ENCODE measurements at places on chromosomes 1 and 21.

- no peak for DNase-seq
Observed at GRCh38 chr1:200558866-200559459, 61.6 kb downstream of the KIF14 start.

- DNase-seq, result no peak
Observed at GRCh38 chr1:198948895-198949659, 310.2 kb downstream of the PTPRC start.

DNA sequence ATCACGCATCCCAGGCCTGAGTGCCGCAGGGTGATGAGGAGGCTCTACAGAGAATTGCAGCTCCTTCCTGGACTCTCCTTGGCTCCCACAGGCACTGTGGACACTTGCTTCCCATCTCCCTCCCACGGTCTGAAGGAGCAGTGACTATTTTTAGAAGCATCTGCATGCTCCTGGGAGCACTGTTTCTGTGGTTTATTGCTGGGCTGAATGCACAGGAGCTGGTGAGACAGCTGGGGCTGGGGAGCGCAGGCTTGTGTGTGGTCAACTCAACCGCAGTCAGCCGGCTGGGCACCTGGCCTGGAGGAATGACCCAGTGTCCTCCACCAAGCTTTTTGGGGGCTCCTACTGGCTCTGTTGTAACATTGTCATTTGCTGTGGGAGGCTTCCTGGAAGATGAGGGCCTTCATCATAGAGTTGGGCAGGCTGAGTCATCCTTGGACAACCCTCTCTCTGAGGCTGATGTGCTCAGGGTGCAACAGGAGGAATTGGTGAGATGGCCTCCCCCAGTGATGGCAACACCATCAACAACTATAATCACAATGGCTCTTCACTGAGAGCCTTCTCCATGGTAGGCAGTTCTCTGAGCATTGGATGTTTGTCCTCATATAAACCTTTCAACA lies 1.7 kb downstream of the NFASC start:
- DNase-seq, result no peak

DNA sequence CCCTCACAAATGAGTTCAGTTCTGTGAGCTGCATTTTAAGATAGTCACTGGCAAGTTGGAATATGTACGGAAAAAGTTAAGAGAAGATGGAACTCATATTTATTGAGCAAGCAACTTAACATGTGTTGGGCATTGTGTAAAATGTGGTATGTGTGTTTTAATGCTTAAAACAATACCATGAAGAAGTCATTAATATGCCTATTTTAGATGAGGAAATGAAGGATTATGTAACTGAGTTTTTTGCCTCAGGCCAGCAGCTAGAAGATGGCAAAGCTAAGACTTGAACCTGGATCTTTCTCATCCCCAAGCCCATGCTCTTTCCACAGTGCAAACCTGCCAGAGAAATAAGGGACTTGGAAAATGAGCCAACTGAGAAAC lies 48.9 kb downstream of the SPATA46 start:
- DNase-seq, result no peak

GRCh38 chr1:11198851-11199594 lies 9.9 kb downstream of the ANGPTL7 start:
- no peak for DNase-seq

DNA sequence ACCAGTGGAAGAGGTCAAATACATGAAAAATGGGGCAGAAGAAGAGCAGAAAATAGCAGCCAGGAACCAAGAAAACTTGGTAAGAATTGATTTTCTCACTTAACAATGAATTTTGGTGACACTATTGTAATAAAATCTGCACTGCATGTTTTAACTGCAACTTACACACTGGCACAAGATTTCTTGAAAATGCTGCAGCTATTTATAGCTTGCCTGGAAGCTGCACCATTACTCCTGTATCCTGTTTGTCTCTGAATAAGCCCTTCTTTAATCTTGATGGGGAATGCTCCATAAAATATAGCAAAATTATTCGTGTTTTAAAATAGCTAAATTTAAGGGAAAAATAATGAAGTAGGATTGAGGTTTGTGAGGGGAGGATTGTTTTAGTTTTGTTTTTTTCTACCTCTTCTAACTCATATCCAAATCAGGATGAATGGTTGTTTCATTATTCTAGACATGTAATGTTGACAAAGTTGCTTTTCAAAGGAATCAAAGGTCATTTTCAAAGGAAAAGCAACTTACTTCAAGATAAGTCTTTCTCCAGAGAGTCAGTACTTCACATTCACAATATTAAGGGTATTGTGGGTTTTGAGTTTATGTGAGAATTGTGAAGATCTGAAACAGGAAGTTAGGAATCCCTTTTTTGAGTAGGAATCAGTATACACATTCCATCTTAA lies 120.9 kb downstream of the C1orf21 start:
- no peak for DNase-seq

DNA sequence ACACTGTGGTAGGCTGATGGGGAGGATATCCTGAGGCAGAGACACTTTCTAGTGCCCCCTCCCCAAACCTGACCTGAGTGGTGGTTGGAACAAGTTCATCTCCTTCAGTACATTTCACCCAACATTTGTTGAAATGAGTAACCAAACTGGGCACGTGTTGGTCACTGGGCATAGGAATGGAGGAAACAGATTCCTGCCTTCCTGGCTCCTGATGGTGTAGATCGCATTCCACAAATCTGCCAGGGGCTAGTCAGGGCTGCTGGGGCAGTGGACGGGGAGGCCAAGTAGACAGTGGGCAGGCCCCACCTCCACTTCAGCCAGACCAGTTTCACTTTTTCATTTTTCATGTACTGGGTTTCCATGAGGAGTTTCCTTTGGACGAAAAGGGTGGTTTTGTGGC lies 16.5 kb upstream of the ALX3 start:
- no peak for DNase-seq

- peak; percentile 95 for DNase-seq
Observed at GRCh38 chr1:7953850-7954609, 7.5 kb upstream of the PARK7 start.

GRCh38 chr1:220818421-220819173 lies 31.9 kb downstream of the MTARC1 start:
- no peak for DNase-seq

DNA sequence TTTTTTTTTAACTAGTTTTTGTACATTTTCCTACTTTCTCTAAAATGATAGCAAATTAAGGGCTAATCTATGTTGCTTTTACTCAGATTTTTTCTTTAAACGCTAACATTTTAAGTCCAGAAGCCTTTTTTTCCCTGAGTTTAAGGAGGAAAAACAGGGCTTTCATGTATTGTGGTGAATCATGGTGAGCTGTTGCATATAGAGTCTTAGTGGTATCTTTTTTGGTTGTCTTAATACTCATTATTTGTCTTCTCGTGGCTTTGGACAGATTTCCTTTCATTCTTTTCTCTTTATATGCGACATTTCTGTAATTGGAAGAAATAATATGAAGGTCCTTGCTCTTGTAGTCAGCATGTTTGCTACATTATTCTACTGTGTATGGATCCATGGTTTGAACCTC lies 1015.6 kb downstream of the PLA2G4A start:
- no peak for DNase-seq

GRCh38 chr1:235703506-235703905 lies 53.9 kb upstream of the GNG4 start:
- no peak for DNase-seq

DNA sequence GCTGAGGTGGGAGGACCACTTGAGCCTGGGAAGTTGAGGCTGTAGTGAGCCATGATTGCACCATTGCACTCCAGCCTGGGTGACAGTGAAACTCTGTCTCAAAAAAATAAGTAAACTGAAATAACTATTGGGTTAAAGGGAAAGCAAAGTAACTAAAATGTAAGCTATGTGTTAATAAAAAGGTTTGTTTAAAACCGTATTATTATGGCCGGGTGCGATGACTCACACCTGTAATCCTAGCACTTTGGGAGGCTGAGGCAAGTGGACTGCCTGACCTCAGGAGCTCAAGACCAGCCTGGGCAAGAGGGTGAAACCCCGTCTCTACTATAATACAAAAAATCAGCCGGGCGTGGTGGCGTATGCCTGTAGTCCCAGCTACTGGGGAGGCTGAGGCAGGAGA lies 27.0 kb downstream of the NVL start:
- no peak for DNase-seq

DNA sequence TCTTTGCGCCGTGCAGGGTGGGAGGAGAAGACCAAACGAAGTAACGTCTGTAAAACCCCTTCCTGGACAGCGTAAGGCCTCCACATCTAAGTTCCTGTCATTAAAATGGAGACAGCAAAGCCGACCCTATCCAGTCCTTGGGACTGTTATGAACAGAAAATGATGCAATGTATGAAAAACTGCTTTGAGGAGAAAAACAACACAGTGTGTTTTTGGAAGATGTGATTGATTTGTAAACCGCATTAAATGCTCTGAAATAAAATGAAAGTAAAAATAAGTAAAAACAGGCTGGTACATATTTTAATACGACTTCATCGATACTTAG lies 827 bp upstream of the URB1 start:
- no peak for DNase-seq

- no peak for DNase-seq
Observed at GRCh38 chr1:70667494-70668170, 256.6 kb downstream of the CTH start.

GRCh38 chr1:30043256-30043655 lies 680.1 kb downstream of the MATN1 start:
- DNase-seq, result no peak

- no peak for DNase-seq
Observed at GRCh38 chr1:89987159-89987819, 7.6 kb upstream of the ZNF326 start.

DNA sequence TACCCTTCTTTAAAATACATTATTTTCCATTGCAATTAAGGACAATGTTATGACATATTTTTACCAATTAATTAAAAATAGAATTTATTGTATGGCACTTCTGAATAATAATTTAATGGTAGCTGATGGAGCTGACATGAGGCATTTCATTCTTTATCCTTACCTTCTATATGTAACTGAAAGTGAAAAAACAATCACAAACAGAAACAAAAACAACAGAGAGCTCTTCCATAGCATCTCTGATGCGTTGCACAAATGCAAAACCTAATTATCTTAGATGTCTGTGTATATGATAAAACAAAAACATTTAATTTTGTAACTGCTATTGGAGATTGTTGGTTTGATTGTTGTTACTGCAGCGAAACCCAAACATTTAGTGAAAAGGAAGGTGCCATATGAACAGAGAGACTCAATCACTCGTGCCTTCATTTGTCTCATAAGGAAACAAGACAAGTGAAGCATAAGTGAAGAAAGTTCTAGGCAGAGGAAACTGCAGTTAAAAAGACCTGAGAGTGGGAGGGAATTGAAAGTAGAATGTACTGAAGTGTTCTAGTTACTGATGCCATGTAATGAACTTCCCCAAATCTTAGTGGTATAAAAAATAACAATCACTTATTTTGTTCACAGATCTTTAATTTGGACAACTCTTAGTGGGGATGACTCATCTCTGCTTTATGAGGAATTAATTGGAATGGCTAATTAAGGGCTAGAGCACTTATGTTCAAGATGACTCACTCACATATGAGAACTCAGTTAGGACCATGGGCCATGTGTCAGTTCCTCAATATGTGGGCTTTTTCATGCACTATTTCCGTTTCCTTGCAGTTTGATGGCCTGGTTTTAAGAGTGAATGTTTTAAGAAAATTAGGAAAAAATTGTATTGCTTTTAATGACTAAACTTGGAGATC lies 245.0 kb upstream of the OLFM3 start:
- DNase-seq, result no peak

DNA sequence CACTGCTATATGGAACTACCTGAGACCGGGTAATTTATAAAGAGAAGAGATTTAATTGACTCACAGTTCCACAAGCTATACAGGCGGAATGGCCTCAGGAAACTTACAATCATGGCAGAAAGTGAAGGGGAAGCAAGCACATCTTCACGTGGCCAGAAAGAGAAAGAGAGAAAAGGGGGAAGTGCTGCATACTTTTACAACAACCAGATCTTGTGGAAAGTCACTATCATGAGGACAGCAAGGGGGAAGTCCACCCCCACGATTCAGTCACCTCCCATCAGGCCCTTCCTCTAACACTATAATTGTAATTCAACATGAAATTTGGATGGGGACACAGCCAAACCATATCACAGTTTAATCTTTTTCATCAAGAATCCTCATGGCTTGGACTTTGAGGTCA lies 339.2 kb upstream of the AJAP1 start:
- no peak for DNase-seq

- DNase-seq, result no peak
Observed at GRCh38 chr1:156760092-156760795, 7.1 kb upstream of the PRCC start.

- no peak for DNase-seq
Observed at GRCh38 chr1:160952129-160952510, 2.5 kb downstream of the ITLN2 start.

DNA sequence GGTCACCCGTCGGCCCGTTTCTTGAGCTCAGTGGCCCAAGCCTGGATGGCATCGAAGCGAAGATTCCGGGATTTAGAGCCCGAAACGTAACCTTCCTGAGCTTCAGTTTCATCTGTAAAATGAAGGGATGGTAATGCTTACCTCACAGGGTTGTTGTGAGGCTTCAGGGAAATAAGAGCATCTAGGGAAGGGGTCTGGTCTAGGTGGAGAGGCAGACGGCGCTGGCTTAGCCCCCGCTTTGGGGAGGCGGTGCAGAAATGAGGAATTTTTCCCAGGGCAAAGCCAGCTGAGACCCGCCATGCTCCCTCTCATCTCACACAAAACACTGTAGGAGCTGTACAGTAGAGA lies 717 bp upstream of the MYCL start:
- DNase-seq, result no peak

DNA sequence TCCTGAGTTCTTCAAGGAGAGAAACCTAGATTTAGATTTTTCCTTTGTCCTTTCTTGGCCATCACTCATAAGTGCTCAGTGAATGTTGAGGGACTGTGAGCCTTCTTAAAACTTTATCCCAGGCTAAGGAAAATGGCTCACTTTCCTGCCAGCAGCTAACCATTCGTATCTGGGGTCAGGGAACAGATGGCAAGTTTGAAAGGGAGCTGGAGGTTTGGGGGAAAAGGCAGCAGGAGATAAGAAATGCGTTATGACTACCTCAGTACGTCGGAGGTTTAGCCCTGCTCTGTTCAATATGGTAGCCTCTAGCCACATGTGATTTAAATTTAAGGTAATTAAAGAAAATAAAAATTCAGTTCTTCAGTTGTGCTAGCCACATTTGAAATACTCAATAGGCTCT lies 13.3 kb downstream of the RRP15 start:
- no peak for DNase-seq
